ENCODE measurements at places on chromosomes 11 and 22.
A peak's percentile ranks its signal among the peaks of the same experiment; 100 is the strongest.

GRCh38 chr11:76630600-76631281, 39.8 kb downstream of the LRRC32 start:
- no peak for DNase-seq

- no peak for DNase-seq
Observed at GRCh38 chr22:45262931-45263462, 21.8 kb upstream of the UPK3A start.

DNA sequence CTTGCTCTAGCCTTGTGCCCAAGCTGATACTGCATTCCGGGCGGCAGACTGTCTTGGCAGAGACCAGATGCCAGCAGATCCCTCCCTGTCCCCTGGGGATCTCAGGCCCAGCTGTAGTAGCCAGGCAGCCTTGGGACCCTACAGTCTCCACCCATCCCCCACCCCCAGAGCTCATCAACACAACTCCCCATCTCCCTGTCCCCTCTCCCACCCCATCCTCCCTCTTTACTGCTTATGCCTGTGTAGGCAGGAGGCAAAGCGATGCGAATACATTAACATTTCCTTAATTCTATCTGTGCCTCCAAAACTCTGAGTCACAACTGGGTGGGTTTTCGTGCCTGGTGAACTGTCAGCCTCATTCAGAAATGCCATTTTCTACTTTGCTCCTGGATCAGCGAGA, 547.6 kb downstream of the BUD13 start:
- DNase-seq: no peak

GRCh38 chr22:27416511-27417420, 384.8 kb downstream of the MN1 start:
- no peak for DNase-seq

GRCh38 chr22:39908737-39909136, 7.9 kb downstream of the GRAP2 start:
- DNase-seq: no peak

GRCh38 chr11:72781313-72782080, 12.3 kb downstream of the STARD10 start:
- peak; percentile 56 for DNase-seq

- no peak for DNase-seq
Observed at GRCh38 chr22:28021998-28022660, 103.1 kb upstream of the PITPNB start.

DNA sequence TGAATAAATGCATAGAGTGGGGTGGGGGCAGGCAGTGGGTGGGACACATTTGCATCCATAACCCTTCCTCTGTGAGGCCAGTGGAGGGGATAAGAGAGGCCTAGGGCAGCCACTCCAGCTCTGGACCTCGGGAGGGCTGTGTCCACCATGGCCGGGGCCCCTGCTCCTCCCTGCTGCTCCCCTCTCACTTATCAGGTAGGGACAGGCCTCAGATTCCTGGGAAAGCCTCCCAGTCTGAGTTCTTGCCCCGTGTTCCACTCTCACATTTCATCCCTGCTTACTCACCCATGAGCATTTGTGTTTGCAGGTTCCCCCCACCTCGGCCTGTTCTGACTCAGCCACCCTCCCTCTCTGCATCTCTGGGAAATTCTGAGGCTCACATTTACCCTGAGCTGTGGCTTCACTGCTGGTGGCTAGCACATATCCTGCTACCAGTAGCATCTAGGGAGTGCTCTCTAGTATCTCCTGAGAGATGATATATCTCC, 128.7 kb upstream of the TOP3B start:
- DNase-seq: no peak

DNA sequence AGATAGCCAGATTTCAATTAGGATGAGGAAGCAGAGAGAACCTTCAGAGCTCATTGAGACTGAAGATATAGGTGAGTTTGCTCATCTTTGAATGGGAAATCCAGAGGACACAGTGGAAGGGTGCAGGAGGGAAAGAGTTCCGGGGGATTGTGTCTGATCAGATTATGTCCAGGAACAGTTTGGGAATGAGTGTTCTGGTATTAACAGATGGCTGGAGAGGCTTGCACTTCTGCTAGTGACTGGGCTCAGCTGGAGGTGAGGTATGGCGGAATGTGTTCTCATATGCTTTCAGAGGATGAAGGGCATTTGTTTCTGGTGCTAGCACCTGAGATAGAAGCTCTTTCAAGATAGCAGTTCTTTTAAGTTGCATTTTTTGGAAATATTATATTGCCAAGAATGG, 27.6 kb downstream of the ALKBH3 start:
- no peak for DNase-seq

DNA sequence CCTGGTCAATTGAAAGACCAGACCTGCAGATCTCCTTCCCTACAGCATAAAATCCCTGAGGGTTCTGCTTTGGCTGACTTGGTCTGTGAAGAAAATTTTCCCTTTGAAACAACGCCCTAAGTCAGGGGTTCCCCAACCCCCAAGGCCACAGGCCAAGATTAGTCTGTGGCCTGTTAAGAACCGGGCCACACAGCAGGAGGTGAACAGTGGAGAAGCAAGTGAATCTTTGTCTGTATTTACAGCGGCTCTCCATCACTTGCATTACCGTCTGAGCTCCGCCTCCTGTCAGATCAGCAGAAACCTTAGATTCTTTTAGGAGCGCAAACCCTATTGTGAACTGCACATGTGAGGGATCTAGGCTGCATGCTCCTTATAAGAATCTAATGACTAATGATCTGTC, 38.2 kb downstream of the CCDC83 start:
- DNase-seq: no peak

GRCh38 chr22:27650572-27650971, 151.0 kb downstream of the MN1 start:
- DNase-seq: no peak

- no peak for DNase-seq
Observed at GRCh38 chr11:704781-705645, 1.0 kb upstream of the EPS8L2 start.

DNA sequence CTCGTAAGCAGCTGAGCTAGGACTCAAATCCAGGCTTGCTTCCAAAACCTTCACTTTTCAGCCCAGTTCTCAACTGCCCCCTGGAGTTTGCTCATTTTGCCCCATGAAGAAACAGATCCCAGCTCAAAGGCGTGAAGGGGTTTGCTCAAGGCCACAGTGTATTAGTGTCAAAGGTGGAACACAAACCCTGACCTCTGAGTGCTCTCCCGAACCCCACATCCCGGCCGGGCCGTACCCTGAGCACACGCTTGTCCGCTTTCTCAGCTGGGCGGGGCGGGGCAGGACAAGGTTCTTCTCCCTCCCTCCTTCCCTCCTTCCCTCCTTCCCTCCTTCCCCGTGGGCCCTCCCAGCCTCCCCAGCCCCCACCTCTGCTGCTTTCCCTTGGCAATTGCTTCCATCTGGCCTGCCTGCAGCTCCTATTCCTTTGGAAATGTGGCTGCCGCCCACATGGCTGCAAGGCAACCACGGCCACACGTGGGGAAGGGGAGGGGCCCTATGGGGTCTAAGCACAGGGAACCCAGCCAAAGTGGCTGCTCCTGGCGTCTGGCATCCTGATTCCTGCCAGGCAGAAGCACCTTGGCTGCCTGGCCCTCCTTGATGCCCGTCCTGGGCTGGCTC, 4.1 kb downstream of the ST3GAL4 start:
- no peak for DNase-seq

GRCh38 chr11:111665777-111666176, 63.5 kb downstream of the SIK2 start:
- no peak for DNase-seq

DNA sequence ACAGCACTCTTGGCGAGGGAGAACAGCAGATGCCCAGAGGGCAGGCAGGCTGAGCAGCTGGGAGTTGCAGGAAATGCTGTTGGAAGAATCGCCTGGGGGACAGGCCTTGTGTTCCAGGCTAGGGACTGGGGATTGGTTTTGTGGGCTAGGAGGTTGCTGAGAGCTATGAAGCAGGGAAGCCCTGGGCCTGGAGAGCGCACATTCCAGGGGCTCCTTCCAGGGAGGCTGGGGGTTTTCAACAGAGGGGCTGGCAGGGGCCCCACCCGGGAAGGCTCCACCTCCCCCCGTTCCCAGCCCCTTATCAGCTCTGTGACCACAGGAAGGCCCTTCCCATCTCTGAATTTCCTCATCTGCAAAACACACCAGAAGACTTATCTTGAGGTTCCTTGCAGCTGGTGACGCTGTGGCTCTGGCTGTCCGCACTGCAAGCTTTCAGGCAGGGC, 21.7 kb downstream of the WNT11 start:
- no peak for DNase-seq

DNA sequence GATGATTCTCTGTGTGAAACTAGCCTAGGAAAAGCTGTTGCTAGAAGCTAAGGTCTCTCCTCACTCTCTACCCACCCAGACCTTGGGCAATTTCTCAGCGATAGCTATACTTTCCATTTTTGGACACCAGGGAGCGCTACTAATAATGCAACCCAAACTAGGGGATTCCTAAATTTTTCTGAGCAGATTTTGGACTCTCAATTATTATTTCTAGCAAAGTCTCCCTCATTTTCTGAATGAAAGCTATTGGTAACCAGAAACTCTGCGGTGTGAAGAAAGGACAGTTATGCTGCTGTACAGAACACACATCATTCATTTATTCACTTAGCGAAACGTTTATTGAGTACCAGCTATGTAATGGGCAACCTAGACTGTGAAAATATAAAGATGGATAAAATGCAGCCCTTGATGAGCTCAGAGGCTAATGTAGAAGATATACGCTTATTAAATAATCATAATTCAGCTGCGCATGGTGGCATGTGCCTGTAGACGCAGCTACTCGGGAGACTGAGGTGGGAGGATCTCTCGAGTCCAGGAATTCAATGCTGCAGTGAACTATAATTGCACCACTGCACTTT, 6.1 kb upstream of the STIM1 start:
- no peak for DNase-seq

Measured in stimulated activated CD4-positive, alpha-beta T cell treated with anti-CD3 and anti-CD28 coated beads, Interleukin-15, amount 100 ng/mL, for 1 hour (primary cell).